ENCODE measurements at places on chromosomes 11 and 22.
A peak's percentile ranks its signal among the peaks of the same experiment; 100 is the strongest.

- DNase-seq = no peak
Measured at GRCh38 chr11:46117842-46118241, 3.4 kb downstream of the PHF21A start.

DNA sequence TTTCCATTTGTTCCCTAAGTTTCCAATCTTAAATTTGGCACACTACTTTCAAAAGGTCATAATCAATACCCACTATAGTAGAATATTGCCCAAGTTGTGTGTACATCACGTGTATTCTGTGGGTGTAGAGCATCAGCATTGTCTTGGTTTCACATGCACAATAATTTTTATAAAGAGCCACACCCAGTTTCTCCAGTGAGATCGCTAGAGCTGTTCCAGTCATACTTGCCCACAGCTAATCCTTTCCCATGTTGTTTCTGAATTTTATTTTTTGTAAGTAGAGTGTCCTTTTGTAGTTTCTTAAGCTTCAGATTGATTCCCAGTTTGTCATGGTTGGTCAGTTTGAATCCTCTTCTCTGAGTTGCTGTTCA is 13.7 kb downstream of the FAM118B start:
- no peak for DNase-seq

DNA sequence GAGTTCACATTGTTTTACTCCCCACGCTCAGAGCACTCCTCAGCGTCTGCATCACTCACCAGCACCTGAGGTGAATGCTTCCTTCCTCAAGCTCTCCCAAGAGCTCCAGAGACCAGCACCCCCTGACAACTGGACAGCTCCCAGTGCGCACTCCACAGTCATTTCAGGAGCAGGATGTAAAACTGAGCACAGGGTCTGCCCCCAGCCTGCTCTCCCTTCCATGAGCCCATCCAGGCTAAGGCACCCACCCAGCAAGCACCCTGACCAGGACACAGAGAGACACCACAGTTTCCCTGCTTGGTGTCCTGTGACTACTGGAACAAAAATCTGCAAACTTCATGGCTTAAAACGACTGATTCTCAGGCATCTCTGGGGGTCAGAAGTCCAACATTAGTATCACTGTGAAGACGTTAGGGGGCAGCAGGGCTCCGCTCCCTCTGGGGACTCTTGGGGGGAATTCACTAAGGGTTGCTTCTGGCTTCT is 3.3 kb downstream of the SCGB1D2 start:
- DNase-seq = peak; percentile 87

- peak; percentile 97 for DNase-seq
Measured at GRCh38 chr11:77819411-77819920, 1.1 kb downstream of the RSF1 start.

DNA sequence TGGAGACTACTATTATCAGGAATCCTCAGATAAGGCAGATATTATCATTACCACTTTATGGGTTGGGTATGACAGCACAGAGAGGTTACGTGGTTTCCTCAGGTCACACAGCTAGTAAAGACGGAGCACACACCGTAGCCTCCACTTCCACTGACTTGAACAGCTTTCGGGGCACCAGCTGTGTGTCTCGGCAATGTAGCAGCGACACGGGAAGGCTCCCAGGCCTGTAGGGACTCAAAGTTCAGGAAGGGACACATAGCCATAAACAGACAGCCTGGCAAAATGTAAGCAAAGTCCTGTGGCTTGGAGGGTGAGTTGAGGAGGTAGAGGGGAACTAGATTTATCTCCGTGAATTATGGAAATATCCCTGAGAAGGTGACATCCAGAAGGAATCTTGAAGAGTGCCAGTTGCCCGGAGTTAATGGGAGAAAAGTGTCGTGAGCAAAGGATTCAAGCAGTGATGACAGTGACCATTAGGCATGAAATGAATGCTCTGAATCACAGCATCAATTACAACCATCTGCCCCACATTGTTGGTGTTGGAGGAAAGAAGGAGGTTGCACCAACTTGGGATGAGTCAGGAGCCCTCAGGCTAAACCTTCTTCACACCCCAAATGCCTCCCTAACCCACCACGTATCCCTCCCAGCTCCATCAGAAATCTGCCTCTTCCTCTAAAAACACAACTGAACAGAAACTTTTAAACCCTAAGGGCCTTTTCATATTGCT is 106.7 kb upstream of the ASPHD2 start:
- peak; percentile 90 for DNase-seq

GRCh38 chr11:44308923-44309477 is 939 bp downstream of the ALX4 start:
- no peak for DNase-seq

DNA sequence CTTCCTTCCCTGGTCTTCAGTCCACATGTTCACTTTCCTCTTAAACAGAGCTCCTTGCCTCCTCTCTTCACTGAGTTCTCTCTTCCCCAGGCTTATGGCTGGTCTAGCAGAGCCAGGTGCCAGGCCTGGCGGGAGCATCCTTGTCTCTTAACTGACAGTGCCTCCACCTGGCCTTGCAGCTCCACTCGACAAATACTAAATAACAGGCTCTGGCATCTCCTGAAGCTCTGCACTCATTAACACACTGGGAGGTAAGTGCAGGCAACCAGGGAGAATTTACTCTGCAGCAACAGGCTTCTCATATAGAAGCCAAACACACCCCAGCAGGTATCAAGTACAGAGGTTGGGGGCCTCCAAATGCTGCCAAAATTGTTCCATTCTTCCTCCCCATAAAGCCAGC is 438.1 kb downstream of the SOX6 start:
- DNase-seq = peak; percentile 51

DNA sequence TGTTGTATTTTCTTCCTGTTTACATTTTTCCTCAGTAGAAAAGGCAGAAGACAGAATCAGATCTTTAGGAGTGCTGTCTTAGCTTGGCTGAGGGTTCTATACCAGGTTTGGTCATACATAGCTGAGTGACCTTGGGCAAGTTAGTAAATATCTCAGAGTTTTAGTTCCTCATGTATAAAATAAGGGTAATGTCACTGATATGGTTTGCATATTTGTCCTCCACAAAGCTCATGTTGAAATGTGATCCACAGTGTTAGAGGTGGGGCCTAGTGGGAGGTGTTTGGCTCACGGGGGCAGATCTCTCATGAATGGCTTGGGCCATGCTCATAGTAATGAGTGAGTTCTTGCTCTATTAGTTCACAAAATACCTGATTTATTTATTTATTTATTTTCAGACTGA is 7.5 kb upstream of the HTR3A start:
- no peak for DNase-seq

GRCh38 chr11:19980388-19980787 is 179.9 kb downstream of the DBX1 start:
- DNase-seq = no peak

DNA sequence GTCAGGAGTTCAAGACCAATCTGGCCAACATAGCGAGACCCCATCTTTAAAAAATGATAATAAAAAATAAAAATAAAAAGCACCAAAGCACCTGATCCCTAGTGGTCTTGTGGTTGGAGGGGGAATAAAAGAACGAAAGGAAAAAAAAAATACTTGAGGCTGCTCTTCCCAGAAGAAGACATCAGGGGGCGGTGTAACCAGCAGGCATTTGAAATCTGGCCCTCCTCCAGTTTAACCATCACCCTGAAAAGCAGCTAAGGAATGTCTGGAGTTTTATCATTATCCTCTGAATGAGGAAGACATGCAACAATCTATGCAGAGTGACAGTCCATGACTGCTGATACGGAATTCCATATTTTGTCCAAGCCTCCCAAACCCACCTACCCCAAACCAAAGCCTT is 5.6 kb upstream of the KCTD17 start:
- no peak for DNase-seq

- no peak for DNase-seq
Measured at GRCh38 chr11:59728154-59728553, 14.5 kb upstream of the OR10V1 start.

DNA sequence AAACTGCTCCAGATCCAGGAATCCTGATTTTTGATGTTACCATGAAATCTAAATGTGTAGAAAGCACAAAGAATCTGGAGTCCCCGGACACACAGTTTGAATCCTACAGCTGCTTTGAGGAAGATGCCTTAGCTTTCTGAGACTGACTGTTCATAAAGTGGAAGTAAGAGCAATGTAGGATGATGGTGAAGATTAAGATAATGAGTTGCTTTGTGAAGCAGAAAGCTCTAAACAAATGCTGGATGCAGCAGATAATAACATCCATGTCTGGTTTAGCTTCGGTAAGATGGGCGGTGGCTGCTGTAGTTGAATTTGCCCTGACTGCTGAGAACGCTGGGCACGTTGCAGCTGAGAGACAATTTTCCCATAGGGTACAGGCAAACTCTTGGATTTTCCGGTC is 20.1 kb downstream of the OVOL1 start:
- DNase-seq = no peak

- peak; percentile 84 for DNase-seq
Measured at GRCh38 chr11:114762408-114762807, 84.1 kb downstream of the NXPE2 start.

DNA sequence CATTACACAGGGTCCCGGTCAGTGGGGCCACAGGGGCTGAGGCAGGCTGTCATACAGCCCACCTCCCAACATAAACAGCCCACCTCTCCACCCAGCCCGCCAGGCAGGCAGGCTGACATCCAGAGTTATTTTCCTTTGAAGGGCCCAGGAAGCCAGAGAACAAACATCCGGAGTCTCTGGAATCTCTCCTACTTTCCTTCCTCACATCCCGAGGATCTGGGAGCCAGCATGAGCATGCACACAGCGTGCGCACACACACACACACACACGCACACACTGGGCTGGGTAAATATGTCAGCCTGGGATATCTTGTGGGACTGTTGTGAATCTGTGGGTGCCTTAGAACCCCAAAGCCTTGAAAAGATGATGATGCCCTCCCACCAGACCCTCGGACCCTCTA is 55.4 kb downstream of the PDE2A start:
- no peak for DNase-seq

GRCh38 chr11:11113626-11114025 is 239.4 kb downstream of the CSNK2A3 start:
- no peak for DNase-seq

- DNase-seq = no peak
Measured at GRCh38 chr11:7449841-7450214, 35.5 kb upstream of the OLFML1 start.

GRCh38 chr11:121670266-121670665 is 217.5 kb upstream of the SORL1-AS1 start:
- DNase-seq = no peak

- DNase-seq = peak; percentile 92
Measured at GRCh38 chr11:121451986-121452608, at the start of gene SORL1. Gene SORL1, plus strand, starts transcription at chr11:121452314. Its CDS starts 18 bp downstream, at chr11:121452332.

GRCh38 chr22:45867118-45867905 is 109.7 kb downstream of the WNT7B start:
- DNase-seq = peak; percentile 64

DNA sequence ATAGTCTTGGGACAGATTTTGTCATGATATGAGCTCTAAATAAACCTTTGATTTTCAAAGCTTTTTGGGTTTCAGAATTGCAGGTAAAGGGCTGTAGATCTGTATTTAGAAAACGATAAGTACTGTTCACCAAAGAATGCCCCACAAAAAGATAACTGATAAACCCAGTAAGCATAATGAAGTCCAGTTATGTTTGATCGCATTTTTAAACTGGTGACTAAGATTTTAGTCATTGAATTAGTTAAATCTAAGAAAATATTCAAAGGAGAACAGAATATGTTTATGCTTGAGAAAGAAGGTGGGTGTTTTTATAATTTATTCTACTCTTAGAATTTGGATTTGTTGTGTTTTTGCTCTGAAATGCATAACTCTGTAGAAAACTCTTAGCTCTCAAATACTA is 11.6 kb downstream of the DEPDC7 start:
- no peak for DNase-seq

DNA sequence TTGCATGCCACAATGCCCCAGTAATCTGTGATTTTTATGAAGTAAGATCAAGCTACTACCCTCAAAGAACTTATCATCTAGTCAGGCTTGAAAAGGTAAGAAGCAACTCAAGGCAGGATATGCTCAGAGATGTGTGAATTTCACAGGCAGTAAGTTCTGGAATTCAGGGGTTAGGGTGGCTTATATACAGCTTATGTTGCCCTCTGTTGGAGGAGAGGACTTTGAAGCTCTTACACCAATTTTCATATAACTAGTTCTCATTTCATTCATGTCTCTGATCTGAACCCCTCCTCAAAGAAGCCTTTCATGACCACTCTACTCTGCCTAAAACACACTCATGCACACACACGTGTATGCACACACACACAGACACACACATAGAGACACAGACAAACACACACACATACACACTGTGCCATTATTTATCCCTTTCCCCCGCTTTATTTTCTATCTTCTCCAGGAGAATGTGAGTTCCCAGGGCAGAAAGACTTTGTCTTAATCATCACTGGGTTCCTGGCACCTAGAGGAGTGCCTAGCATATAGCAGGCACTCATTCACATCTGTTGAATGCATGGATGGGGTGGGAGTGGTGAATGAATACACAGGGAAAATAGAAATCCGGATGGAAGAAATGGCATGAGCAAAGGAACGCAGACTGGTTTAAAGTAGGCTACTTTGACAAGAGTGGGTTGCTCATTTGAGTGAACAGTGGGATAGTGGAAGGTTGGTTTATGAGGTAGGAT is 220.7 kb upstream of the ZBED5 start:
- DNase-seq = no peak

DNA sequence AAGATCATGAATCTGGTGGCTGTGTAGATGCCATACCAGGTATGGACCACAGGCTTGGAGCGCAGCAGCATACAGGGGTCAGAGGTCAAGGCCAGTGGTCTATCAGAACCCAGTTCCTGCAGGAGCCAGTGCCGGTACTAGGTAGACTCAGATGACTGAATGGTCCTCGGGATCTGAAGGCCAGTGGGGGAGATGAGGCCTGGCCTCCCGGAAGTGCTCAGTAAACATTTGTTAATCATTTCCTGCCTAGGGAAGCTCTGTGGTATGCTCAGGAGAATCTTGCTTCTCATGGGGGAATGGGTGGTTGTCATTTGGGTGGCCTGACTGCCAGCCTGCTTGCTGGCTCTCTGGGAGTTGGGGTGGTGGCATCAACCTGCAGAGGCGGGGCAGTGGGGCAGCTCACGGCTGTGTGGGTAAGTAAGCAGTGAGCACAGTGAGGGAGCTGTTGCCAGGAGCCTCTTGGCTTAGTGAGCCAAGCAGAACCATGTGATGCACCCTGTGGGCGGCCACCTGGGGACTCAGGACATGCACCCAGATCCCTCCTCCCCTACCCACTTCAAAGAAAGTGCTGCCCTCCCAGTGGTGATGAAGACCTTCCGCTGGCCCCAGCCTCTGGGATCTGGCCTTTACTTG is 33.0 kb downstream of the PTPRJ start:
- DNase-seq = no peak

DNA sequence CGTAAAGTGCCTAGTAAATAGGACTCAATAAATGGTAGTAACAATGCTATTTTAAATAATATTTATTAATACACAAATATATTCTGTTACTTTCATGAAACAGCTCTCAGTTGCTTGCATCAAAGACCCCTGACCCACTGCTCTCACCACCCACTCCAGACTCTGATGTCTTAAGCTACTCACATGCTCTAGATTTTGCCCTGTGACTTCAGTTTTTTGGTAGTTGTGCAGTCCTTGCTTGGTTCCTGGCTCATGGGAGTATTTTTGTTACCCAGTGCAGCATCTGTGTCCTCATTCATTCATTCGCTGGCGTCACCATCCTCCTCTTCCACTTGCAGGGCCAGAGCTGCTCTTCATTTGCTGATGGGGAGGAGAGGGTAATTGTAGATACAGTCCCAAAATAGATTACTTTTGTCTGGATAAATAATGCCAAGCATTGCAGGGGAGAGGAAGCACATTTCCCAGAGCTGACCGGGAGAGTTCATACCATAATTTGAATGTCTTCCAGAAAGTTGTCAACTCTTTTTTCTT is 12.7 kb downstream of the MRPL48 start:
- DNase-seq = no peak

GRCh38 chr11:68904248-68904847 is 657 bp downstream of the IGHMBP2 start:
- peak; percentile 68 for DNase-seq

- DNase-seq = no peak
Measured at GRCh38 chr11:119685111-119685746, 43.8 kb downstream of the NECTIN1 start.

Data from islet precursor cell (in vitro differentiated cells).